Astrocyte (in vitro differentiated cells and primary cell): ENCODE measurements at places on chromosomes 11 and 22. TPM values are rescaled to one million over a fixed set of nuclear protein-coding genes. Genes with fewer than 3 reads are reported as not detected.

GRCh38 chr11:60910711-60911380 lies 3.1 kb upstream of the TMEM109 start:
- no peak overlapping the region for H3K27ac ChIP-seq
- peaks cover 6% of the 10 kb centered on the region for H3K27me3 ChIP-seq
- DNase-seq: no peak
- no peaks in the 10 kb centered on the region for H3K36me3 ChIP-seq

GRCh38 chr11:112403432-112403831 lies 142.8 kb upstream of the PLET1 start:
- peaks cover under 1% of the 10 kb centered on the region for H3K27me3 ChIP-seq
- H3K4me3 ChIP-seq: no peak overlapping the region
- H3K4me1 ChIP-seq: no peaks in the 10 kb centered on the region
- H3K27ac ChIP-seq: no peak overlapping the region
- H3K36me3 ChIP-seq: no peaks in the 10 kb centered on the region

SCGB1D2 gene
- total RNA-seq: not detected in 2 replicates

KRTAP5-8 gene
- not detected in 2 replicates for total RNA-seq

DNA sequence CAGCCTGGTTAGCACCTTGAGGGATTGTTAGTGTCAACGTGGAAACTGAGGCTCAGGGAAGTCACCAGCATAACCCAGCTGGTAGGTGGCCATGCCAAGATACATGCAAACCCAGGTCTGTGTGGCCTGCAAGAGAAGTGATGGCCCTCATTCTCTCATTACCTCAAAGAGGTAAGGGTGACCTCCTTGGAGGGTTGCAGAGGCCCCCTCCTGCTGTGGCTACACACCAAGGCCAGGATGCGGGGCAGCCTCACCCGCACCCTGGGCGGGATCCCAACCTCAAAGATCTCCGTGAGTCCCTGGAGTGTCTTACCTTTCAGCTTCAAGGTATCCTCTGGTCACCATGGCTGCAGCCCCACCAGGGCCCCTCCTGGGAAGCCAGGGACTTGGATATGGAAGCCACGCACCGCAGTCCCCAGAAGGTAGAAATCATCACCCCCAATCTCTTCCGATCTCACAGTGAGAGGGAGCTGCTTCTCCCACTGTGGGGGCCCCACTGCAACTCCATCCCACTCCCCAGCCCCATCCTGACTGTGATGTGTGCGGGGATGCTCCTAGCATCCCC lies 95.4 kb downstream of the MORC2 start:
- no peak overlapping the region for H3K27ac ChIP-seq
- H3K36me3 ChIP-seq: no peaks in the 10 kb centered on the region
- H3K27me3 ChIP-seq: no peaks in the 10 kb centered on the region
- DNase-seq: no peak
- peaks cover 5% of the 10 kb centered on the region for H3K4me1 ChIP-seq

SEPTIN5 gene
- total RNA-seq: 7.3 and 8.6 TPM in 2 replicates

GRCh38 chr11:14435717-14436512 lies 63.7 kb downstream of the COPB1 start:
- H3K27me3 ChIP-seq: no peaks in the 10 kb centered on the region
- H3K36me3 ChIP-seq: no peaks in the 10 kb centered on the region
- H3K4me1 ChIP-seq: no peaks in the 10 kb centered on the region
- H3K27ac ChIP-seq: no peak overlapping the region

DNA sequence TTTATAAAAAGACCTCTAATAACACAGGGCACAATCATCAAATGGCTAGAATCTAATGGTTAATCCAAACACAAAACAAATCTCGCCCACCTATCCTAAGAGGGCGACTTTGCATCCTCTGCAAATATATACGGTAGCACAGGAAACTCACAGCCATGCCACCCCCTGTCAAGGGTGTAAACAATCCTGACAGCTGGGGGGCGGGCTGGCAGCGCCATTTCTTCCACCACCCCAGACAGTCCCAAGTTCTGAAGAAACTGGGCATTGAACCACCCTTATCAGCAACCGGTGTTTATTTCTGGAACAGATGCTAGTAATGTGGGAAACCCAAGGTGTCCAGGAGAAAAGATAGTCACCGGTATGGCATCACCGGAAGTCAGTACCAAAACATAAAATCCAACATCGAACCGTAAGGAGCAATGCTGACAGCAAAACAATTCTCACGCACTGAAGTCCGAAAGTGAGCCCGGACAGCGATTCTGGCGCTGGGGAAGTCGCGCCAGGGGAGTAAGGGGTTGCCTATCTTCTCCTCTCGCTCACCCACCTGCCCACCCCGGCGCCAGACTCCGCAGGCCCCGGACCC lies 825 bp downstream of the FBXO3 start:
- H3K36me3 ChIP-seq: peaks cover 2% of the 10 kb centered on the region
- H3K4me1 ChIP-seq: peaks cover 21% of the 10 kb centered on the region
- peak overlapping the region; percentile 76 for H3K27ac ChIP-seq
- DNase-seq: no peak
- no peaks in the 10 kb centered on the region for H3K27me3 ChIP-seq
- H3K4me3 ChIP-seq: peak overlapping the region; percentile 85
